ENCODE measurements at places on chromosomes 4 and X.

DNA sequence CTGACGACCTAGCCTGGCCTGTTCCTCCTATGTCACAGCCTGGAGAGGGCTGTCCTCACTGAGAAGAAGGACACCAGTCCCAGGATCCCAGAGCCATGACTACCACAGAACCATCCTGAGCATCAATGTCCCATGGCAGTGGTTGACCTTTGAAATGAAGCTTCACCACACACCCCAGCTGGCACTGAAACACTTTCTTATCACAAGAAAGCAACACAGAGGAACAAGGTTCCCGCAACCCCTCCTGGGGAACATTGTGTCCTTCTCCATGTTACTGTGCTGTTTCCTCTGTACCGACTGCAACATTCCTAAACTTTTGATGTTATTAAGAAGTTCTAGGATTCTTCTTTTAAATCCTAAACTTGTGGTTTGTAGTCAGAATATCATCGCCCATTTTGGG lies 21.2 kb upstream of the FAM156A start:
- DNase-seq, result no peak

DNA sequence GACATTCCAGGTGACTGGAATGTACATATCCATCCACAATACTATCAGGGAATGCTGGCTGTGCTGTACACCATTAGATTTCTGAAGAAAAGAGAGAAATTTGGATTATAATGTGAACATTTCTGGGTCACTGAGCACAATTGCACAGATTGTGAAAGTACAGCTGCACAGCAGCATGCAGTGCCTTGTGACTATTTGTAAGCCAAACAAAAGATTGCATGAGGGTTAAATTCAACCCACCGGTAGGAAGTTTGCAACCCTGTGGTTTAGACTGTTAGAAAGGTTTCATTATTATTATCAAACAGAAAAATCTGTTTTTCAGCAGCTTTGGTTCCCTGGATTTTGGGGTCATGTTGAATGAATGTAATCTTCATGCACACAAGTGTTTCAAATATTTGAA lies 24.5 kb downstream of the DDIT4L start:
- DNase-seq, result no peak

GRCh38 chrX:57070185-57070984 lies 51.0 kb downstream of the SPIN2B start:
- DNase-seq, result no peak

DNA sequence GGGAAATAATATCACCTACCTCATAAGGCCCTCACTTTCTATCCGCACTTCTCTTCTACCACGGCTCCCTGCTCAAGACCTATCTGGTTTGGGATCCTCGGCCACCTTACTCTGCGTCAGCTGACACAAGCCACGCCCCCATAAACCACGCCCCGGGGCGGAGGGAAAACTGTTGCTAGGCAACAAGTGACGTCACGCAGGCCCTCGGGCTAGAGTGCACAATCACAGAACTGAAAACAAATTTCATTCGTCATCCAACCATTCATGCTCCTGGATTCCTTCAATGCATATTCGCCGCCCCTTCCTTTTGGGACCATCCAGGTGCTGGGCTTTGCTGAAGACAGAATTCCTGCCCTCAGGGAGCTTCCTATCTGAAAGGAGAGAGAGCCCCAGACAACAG lies 66.3 kb downstream of the SMC1A start:
- DNase-seq, result no peak

- DNase-seq, result no peak
Measured at GRCh38 chr4:105236202-105236915, 89.7 kb downstream of the TET2 start.

- DNase-seq, result no peak
Measured at GRCh38 chrX:17591741-17592110, 145.6 kb upstream of the SCML1 start.

GRCh38 chrX:103629318-103630170 lies 769 bp downstream of the TCEAL1 start:
- peak; percentile 0 for DNase-seq

GRCh38 chr4:74237425-74237966 lies 70.8 kb upstream of the EPGN start:
- no peak for DNase-seq

- no peak for DNase-seq
Measured at GRCh38 chrX:150680974-150681373, 12.2 kb upstream of the MTMR1 start.

DNA sequence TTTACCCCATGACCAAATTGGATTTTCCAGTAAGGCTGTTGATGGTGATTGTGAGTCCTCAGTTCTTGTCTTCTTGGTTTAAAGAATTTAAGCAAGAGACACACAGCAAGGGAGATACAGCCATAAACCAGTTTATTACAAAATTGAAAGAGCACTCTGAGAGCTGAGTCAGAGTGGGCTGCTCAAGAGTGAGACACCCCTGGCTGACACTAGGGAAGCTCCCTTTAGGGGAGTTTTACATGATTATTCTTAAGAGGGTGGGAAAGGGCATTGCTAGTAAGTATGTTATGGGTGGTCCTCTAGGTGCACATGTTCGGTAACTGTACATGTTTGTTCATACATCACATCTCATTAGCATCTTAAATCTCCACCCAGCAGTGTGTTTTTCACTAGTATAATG lies 18.8 kb upstream of the ZNF81 start:
- DNase-seq, result no peak

DNA sequence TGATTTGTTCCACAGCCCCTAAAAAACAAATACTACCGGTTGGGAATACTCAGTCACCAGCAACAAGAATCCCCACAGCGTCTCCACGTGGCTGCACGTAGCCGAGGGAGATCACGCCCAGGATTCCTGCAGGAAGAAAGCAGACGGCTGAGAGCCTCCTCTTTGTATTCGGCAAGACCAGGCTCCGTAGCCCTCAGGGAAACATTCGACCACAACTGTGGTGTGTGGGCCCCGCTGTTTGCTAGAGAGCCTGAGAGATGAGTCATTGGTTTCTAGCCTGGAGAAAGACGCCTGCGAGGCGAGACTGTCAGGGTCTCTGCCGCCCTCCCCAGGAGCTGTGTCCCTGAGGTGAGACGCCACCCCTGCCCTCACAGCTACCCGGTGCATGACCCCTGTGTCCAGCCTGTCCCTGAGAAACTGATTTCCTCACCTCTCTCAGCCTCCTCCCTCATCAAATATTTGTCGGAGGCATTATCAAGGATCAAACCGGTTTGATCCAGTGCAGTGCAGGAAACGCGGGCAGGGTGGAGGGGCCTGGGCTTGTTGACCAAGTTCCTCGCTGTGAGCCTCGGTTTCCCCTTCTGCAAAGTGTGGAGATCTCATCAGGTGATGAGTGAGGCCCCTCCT lies 4.7 kb upstream of the S100P start:
- peak; percentile 83 for DNase-seq

DNA sequence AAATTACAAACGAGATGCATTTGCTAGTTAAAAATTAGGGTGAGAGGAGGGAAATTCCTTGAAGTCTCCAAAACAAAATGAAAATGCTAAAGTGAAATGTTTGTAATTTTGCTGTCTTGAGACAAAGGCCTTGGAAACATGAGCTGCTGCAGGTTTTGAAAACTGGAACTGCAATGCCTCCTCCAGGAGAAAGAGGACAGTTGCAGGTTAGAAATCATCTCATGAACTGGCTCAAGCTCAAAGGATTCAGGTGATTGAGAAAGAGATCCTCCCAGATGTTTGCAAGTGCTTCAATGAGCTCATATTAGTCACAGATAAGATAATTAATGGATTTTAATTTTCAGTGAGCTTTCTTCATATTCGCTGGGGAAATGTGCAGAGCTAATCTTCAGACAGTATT lies 32.4 kb downstream of the SMPX start:
- no peak for DNase-seq

GRCh38 chrX:108439426-108439942 lies at the start of gene COL4A5:
Gene COL4A5 (plus strand): TSS chrX:108439838. CDS start chrX:108440126, 288 bp downstream.
- DNase-seq, result no peak

- DNase-seq, result no peak
Measured at GRCh38 chrX:40854242-40854641, 118.9 kb upstream of the MED14 start.

DNA sequence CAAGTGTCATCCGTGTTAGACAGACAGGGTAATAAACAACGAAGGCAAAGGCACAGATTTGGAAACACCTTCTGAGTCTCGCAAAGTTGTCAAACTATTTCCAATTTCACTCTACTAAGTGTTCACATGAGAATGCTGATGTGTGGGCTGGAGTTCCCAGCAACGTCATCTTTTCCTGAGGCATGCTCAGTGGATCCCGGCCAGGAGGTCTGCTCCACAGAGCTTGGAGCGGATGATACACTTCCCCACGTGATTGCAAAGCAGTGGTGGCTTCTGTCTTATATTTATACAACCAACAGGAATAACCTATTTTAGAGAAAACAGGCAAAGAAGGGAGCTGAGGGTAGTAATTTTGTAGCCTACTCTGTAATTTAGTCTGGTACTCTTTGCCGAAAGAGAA lies 40.1 kb upstream of the PDK3 start:
- no peak for DNase-seq

GRCh38 chr4:18973296-18973695 lies 951.7 kb upstream of the LCORL start:
- no peak for DNase-seq

All from CD4-positive, alpha-beta T cell treated with Interleukin-2 at 100 ng/mL for 4 hours (primary cell).